Suppressor macrophage treated with lipopolysaccharide for 1 hour (primary cell): ENCODE measurements at places on chromosomes 4 and X.

DNA sequence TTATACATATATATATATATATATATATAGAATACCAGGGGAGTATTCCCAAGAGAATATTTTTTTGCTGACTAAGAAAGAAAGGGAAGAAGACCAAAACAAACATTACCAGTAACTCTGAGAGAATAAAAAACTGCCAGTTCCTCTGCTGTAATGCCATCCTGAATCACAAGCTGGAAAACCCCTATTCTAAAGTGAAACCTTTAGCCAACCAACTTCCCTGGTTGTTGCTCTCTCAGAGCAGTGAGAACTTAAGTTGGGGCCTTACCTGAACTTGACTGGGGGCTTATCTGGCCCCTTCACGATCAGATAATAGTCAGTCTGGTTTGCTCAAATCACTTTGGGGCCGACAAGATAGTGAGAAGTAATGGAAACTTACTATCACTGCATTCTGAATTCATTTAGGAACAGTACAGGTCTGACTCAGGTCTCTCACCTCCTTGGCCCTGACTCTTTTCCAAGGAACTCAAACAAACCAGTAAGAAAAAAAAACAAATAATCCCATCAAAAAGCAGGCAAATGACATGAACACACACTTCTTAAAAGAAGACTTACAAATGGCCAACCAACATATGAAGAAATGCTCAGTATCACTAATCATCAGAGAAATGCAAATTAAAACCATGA is 62.5 kb downstream of the CD40LG start:
- DNase-seq = peak; percentile 65

DNA sequence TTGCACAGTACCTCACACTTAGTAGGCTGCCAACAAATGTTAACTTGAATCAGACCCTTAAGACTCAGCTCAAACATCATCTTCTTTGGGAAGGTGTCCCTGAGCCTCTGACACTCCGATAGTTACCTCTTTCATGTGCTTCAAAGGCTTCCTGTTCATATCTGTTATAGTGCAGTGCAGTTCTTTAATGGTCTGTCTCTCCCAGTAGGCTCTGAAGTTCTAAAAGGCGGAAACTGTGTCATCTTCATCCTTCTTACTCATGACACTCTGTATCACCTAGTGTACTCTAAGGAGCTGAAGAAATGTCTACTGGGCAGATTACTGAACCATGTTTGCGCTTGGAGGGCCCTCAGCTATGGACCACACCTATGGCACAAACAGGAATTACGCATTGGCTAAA is 2.1 kb upstream of the DIAPH2 start:
- no peak for DNase-seq

DNA sequence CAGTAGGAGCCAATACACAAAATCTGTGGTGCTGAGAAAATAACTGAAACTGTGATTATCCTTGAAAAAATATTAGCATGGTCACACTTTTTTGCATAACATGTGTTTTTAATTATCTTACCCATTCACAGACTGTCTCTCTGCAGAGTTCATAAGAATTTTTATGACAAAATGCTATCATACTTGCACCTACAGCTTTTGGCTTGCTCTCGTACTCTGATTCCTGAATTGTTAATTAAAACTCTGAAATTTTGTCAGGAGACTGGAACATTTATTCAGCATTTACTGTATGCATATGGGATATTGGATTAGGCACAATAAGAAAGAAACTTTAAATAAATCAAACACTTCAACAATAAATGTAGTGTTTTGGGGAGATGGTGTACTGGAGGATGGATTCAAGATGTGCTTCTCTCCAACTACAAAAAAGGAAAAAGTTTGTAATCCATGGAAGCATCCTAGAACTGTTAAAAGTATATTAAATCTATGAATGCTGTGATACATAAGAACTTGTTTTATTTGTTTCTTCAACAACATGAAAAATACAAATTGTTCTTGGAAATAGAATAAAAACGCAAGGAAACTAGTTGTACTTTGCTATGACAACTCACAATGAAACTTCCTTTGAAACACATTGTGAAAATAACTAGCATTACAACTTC is 260.5 kb downstream of the SPATA18 start:
- no peak for DNase-seq

DNA sequence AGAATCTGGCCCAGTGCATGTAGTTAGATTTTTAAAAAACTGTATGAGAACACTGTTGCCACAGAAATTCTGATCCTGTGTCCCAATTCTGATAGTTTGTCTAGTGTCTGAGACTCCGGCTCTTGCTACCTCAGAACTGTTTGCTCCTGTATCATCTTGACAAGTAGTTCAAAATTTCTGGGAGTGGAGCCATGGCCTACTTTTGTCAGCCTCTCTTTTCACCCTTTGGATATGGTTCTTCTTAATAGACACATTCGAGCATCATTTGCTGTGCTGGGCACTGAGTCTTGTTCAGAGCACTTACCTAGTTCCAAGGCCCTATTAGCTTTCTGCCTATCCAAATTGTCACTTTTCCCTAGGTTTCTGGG is 46.9 kb downstream of the ATP10D start:
- DNase-seq = no peak

DNA sequence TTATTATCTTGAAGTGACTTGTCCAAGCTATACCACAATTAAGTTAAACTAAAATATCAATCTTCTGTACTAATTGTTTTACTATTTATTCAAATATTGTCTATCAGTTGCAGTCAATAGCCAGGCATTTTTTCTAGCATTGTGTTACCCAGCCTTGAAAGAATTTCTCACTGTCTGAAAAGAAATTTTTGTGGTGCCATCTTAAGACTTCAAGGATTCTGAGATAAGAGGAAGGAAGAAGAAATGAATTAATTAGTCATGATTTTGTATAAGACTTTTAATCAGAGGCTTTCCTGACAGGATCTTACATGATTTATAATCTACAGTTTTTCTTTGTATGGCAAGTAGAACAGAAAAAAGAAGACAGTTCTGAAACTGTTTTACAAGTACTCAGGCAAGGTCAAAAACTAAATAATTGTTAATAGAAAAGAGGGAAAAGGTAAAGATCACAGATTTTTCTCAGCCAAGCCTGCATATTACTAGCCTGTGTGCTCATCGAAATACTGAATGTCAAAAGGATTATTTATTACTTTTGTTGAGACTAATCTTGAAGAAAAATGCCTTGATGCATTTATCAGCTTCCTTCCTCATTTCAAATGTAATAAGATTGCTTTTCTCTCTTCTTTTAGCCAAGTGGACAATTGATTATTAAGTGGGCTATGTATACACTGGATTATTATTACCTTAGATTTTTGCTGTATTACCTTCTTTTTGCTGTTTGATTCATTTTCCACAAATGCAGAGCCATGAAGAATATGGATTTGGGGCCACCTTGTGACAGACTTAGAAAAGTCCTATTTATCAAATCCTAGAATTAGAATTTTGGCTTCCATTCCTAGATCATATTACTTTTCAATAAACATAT is 53.8 kb downstream of the CXCL1 start:
- DNase-seq = peak; percentile 62

DNA sequence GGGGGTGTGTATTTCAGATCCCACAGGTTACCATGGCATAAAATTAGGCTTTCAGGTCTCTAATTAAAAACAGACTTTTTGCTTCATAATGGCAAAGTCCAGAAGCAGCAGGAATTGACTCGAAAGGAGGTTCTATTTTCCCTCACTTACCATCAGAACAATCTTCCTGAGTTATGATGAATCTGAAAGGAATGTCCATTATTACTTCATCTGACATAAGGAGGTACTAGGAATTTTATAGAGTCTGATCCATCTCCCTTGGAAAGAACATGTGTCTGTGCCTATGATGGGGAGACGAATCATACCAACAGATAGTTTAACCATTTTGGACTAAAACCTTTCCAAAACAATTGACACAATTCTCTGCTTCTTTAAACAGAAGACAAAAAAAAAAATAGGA is 206.3 kb upstream of the FGF13 start:
- peak; percentile 48 for DNase-seq

DNA sequence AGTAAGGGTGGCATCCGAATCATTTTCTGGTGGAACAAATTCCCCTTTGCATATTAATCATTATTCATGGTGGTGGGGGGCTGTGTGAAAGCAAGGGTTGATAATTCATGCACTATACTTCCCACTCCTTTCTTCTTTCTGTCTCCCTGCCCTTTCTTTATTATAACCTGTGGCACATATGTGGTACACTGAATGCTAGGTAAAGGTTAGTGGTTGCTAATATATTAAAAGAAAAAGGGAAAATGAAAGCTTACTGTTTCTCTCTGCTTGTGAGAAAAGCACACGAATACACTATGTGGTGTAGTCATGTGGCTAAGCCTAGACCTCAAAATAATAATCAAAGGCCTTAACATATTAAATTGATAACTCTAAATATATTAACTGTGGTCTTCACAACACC is 178.4 kb upstream of the RPS6KA3 start:
- no peak for DNase-seq

DNA sequence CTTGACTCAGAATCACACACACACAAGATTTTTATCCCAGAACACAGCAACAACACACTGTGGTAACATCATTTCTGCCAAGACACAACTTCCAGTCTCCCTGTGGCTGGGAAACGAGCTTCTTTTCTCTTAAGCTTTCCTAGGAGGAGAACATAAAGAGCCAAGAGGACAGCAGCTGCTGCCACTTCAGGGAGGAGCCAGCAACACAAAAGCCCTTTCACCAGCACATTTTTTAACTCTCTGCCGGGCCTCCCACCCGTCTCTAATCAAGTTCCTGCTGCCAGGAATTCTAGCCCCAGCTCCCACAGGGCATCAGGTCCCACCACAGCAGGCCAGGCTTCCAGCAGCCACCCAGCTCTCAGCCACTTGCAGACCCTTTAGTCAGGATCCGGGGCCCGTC is 22.4 kb downstream of the FAT1 start:
- no peak for DNase-seq

- peak; percentile 28 for DNase-seq
Observed at GRCh38 chr4:38333219-38333618, 330.8 kb upstream of the KLF3 start.

DNA sequence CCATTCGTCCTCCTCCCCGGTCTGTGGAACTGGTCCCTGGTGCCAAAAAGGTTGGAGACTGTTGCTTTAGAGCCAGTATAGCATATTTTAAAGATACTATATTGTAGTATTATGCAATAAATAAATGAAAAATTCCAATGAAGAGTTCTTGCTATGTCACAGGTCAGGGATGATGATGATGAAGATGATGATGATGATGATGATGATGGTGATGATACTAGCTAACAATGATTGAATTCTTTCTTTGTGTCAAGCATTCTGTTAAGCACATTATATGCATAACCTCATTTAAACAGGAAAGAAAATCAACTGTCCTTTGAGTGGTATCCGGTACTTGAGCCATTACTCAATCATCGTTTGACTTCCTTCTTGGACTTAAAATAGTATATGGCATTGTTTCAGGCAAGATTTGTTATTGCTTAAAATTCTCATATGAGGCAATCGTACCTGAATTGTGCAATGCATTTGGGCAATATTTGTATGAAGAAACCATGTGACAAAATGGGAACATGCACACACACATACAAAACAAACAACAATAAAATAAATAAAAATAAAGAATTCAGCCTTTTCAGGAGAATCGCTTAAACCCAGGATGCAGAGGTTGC is 22.8 kb upstream of the TLR2 start:
- peak; percentile 94 for DNase-seq

DNA sequence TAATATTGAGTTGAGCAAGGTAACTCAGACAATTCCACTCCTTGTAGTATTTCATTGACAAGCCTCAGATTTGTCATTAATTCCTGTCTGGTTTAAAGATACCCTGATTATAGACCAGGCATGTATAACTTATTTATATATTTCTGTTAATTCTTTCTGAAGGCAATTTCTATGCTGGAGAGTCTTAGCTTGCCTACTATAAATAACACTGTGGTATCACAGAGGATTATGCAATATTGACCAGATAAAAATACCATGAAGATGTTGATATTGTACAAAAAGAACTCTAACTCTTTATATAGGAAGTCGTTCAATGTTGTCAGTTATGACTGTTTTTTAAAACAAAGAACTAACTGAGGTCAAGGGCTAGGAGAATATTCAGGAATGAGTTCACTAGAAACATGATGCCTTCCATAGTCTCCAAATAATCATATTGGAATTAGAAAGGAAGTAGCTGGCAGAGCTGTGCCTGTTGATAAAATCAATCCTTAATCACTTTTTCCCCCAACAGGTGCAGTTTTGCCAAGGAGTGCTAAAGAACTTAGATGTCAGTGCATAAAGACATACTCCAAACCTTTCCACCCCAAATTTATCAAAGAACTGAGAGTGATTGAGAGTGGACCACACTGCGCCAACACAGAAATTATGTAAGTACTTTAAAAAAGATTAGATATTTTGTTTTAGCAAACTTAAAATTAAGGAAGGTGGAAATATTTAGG is 821 bp downstream of the CXCL8 start:
- DNase-seq = peak; percentile 59

GRCh38 chr4:86999136-86999643 is 64.4 kb downstream of the AFF1 start:
- peak; percentile 64 for DNase-seq

GRCh38 chr4:141702472-141703182 is 66.2 kb downstream of the IL15 start:
- no peak for DNase-seq

DNA sequence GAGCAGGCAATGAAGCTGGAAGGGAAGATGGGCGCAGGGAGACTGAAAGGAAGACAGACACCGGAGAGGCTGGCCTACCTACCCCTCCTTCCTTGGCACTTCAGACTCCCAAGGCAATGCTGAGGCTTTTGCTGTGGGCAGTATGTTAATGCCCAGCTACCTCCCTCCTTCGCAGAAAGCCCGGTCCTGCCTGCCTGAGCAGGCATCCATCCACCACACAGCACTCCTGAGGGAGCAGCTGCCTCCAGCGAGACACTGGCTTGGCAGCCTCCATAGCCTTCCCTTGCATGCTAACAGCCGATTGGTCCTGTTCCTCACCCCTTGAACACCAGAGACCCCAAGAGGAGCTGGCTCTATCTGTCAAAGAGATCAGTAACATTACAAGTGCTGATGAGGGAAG is 14.4 kb downstream of the GABRQ start:
- DNase-seq = no peak

DNA sequence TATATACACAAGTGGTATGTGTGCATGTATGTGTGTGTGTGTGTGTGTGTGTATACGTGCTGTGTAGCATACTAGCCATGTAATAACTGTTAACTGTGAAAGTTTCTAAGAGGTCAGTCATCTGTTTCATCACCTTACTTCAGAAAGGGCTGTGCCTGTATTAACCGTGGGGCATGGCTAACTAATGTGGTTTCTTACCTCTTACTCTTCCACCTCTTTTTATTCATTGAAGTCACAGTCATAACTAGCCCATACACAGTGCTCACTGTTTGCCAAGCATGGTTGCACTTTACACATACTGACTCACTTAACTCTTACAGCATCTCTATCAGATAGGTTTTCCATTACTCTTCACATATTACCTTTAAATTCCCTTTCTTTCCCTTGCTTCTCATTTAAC is 23.7 kb upstream of the LRAT start:
- no peak for DNase-seq

DNA sequence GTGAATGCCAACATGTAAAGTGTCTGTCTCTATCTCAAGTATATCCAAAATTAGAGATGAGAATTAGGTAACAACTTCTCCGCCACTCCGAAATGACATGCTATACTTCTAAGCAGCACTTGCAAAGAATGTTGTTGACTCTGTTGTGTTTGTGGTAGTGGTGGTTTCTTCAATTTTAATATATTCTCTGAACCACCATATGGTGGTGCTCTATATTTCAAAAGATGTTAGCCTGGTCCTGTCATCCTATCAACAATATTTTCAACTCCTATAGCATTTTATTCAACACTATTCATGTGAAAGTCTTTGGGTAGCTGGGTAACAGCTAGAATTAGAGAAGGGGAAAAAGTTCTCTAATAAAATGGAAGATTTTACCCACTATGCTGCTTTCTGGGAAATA is 1622.8 kb upstream of the IGFBP7 start:
- DNase-seq = no peak
